BJ (cell line): ENCODE measurements at places on chromosomes 5 and 9.

- DNase-seq, result peak; percentile 75
Measured at GRCh38 chr5:159510282-159510681, 180.0 kb upstream of the IL12B start.

- DNase-seq, result no peak
Measured at GRCh38 chr9:11003836-11004235, 391.0 kb upstream of the PTPRD start.

GRCh38 chr9:73597771-73598170, 446.1 kb downstream of the ANXA1 start:
- no peak for DNase-seq

- DNase-seq, result no peak
Measured at GRCh38 chr5:38793099-38793498, 52.7 kb upstream of the OSMR start.

DNA sequence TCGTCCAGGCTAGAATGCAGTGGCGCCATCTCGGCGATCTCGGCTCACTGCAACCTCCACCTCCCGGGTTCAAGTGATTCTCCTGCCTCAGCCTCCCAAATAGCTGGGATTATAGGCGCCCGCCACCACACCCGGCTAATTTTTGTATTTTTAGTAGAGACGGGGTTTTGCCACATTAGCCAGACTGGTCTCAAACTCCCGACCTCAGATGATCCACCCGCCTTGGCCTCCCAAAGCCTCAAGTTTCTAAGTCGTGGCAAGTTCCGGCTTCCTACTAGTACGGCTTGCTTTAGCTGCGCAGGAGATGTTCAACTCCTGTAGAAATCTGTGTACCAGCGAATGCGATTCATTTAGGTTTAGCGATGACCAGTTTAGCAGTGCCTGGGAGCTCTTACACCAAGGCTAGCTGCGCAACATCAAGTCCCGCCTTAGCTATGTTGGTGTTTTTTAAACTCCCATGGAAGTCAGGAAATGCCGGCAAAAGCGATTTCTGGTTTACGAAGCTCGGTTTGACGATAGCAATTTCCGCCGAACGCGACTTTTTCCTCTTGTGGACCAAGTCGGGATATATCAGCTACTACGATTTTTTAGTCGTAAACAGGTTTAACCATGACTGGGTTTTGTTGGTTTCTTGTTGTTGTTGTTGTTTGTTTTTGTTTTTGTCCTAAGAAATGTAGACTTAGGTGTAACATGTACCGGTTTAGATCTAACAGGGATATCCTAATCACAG, 46.4 kb downstream of the ANXA2R start:
- no peak for DNase-seq

GRCh38 chr5:104385906-104386305, 823.3 kb upstream of the NUDT12 start:
- DNase-seq, result no peak

GRCh38 chr5:139404484-139404840, 573 bp upstream of the SPATA24 start:
- no peak for DNase-seq

- no peak for DNase-seq
Measured at GRCh38 chr9:4079346-4079745, 220.5 kb downstream of the GLIS3 start.

DNA sequence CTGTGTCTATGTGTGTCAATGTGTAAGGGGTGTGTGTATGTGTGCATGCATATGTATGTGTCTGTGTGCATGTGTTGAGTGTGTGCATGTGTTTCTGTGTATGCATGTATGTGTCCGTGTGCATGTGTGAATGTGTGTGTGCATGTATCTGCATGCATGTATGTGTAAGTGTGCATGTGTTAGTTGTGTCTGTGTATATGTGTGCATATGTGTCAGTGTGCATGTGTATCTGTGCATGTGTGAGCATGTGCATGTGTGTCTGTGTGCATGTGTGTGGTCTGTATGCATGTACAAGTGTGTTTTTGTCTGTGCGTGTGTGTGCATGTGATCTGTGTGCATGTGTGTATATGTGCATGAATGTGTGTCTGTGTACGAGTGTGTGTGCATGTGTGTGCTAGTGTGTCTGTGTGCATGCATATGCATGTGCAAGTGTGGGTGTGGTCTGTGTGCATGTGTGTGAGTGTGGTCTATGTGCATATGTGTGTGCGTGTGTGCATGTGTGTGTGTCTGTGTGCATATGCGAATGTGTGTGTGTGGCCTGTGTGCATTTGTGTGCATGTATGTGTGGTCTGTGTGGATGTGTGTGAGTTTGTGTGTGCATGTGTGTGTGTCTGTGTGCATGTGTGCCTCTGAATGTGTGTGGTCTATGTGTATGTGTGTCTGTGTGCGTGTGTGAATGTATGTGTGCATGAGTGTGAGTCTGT, 9.6 kb downstream of the FAM163B start:
- no peak for DNase-seq

DNA sequence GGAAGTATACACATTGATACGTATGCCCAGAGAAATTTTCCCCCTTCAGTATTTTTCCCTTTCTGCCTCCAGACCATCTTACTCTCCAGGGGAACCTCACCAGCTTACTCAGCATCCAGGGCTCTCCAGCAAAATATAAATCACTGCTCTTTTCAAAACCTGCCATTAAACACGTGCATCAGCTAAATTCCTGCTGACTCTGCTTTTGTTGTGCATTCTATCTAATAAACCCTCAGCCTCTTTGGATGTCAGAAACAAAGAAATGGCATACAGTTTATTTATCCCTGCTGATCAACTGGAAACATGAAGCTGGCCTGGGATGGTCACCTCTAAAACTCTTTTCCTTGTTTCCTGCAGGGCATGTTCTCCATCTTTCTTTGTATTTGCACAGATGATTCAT, 126.8 kb downstream of the TRPM3 start:
- no peak for DNase-seq

DNA sequence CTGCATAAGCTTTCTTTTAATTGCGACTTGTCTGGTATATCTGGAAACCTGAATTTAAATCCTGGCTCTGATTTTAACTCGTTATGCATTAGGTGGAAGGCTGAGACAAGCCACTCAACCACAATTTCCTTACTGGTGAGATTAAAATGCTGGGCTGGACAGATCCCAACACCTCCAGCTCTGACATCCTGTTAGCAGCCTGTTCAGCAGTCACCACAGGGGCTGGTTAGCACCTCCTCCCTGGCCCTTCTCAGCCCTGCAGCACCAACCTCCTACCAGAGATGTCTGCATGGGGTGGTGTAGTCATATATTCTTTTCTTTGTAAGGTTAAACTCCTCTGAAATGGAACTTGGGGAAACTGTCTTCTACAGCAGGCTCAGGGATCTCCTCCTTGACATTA, 156.5 kb upstream of the NFIL3 start:
- no peak for DNase-seq

DNA sequence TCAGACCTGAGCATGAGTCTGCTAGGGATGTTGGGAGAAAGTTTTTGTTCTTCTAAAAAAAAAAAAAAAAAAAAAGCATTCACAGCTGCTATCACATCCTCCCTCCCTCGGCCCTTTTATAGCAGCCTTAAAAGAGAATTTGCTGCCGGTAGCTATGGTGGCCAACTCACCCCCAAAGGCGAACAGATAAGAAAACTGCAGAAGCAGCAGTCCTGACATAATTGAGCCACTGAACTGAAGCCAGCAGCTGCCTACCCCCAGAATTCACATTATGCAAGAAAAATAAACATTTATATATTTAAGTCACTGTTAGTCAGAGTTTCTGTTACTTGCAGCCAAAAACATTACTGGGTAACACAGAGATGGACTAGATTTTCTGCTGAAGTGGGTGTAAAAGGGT, 124.3 kb upstream of the SMARCA2 start:
- no peak for DNase-seq

- no peak for DNase-seq
Measured at GRCh38 chr9:87741891-87742290, 16.0 kb downstream of the CTSL start.

- DNase-seq, result no peak
Measured at GRCh38 chr5:118279540-118280294, 708.6 kb downstream of the DTWD2 start.

DNA sequence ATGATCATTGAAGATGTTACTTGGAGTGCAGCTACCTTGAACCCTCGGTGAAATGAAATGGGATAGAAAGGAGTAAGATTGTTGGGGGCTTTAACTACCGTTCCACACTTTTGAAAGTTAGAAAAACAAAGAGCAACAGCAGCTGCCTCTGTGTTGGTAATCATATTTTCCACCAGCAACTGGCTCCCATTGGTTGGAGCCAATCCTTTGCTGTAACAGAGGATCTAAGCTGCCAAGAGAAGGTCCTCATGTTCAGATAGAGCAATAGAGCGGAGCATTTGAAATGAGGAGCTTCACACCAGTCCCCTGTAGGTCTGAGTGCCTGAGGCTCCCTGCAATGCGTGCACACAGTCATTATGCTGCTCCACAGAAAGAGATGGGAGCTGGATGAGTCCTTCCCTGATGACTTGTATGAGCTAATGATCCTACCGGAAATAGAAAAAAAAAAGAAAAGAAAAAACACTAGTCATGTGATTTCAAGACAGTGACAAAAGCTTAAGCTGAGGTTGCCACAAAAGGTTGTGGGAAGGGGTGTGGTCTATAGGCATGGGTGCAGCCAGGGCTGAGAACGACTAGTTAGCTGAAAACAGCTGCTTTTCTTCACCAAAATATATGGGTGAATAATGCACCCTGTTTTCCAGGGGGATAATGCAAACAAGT, 300.7 kb downstream of the MLLT3 start:
- DNase-seq, result no peak

GRCh38 chr5:132199116-132199680, 28.5 kb downstream of the P4HA2 start:
- DNase-seq, result no peak

- no peak for DNase-seq
Measured at GRCh38 chr5:131396015-131396414, 132.2 kb downstream of the CDC42SE2 start.

DNA sequence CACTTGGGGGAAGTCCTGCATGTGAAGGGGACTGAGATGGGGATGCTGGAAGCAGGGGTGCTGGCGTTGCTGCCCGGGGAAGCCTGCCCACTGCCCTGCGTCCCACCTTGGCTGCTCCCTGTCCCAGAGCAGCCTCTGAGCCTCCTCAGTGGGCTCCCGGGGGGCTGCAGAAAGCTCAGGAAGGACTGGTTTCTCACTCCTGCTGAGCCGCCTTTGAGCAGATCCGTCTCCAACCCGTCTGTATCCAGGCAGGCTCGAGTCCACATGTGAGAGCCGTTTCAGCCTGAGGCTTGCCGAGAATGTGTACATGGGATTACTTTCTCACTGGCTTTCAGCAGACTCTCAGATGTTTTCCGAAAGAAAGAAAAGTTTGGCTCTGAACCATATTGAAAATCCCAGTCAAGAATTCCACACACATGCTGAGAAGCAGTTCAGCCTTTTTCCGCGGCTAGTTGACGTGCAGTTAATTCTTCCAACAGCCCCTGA, 95.3 kb upstream of the COL5A1 start:
- no peak for DNase-seq

DNA sequence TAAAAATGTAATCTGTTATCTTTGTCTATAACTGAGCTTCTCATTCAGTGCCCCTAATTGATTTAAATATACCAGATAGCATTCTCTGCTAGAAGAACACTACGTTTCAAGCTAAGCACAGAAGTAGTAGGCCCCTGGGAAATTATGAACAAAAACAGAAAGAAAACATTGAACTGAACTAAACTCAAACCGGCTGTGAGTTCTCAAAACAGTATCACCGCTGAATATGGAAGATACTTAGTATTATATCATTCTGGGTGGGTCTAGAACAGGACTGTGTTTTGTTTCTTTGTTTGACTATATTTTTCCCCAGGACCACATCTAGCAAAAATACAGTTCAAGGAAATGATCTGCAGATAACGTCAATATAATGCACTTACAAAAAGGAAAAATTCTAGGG, 95.1 kb upstream of the HMHB1 start:
- DNase-seq, result no peak

GRCh38 chr5:1540831-1541701, 17.3 kb upstream of the LPCAT1 start:
- no peak for DNase-seq

- DNase-seq, result no peak
Measured at GRCh38 chr9:121268598-121268850, 562 bp downstream of the GSN start.

DNA sequence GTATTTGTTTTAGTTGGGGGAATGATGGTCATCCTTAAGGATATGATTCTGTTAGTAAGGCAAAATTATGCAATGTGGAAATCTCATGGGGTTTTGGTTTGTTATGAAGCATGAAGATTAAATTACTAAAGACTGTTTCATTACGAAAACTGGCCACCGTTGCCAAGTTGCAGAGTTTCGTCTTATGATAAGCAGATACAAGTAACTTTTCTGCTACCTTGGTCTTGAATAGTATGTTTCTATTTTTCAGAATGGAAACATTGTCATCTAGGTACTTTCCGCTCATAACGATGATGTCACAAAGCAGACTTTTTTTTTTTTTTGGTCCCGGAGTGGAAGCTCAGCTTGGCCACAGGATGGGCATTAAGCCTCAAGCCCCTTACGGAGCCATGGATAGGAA, 4.2 kb downstream of the CCNI2 start:
- no peak for DNase-seq

DNA sequence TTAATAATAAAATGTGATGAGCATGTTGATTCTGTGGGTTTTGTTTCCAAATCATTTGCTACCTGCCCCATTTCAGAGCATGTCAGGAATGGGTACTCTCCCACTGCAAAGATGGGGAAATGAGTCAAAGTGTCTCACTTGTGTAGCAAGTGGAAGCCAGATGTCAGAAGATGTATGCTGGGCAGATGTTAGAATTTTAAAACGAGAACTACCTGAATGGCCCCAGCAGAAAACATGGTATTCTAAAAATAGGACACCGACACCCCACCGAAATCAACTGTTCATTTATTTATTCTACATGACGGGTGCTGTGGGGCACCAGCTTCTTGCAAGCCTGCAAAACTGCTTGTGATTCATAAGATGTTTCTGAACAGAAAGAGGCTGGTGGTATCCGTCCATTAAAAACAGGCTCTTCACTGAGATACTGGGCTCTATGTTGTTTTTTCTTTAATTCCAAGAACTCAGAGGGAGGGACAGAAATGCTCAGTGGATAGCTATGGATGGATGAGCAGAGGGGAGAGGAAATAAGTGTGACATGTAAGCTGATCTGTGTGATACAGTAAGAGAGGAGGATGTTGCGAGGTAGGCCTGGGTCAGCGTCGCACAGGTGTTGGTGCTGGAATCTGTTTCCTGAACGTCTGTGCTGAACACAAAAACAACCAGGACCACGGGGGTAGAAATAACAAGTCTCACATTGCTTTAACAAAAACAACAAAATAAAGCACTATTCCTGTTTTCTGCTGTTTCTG, 157.2 kb downstream of the EFNA5 start:
- DNase-seq, result no peak

- DNase-seq, result no peak
Measured at GRCh38 chr5:157506981-157507780, 47.2 kb downstream of the NIPAL4 start.

GRCh38 chr9:17611917-17612316, 33.1 kb downstream of the SH3GL2 start:
- DNase-seq, result no peak

- no peak for DNase-seq
Measured at GRCh38 chr5:173839117-173839713, 48.9 kb upstream of the CPEB4 start.
